ENCODE measurements at places on chromosomes 6 and 20.

- DNase-seq, result no peak
Measured at GRCh38 chr6:134308800-134309199, 9.1 kb downstream of the SGK1 start.

GRCh38 chr6:31728767-31729514 is at the start of gene DDAH2:
DDAH2 (minus strand) TSS chr6:31729299; CDS start chr6:31729161, 138 bp downstream.
- DNase-seq, result no peak

DNA sequence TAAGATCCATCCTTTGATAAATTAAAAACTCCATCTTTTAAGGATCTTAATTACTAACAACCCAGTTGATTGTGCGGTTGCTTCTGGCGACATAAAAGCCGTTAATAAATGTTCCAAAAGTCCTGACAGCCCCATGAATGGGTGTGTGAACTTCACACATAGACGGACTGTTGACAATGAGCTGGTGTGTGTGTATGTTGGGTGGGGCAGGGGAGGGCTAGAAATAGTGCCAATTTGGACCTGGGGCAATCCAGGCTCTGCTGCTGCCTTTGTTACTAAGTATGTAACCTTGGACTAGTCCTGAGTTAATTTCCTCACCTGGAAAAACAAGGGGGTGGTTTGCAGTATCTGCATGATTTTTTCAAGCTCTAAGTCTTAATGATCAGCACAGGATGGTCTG is 4.2 kb downstream of the MAS1 start:
- DNase-seq, result no peak

DNA sequence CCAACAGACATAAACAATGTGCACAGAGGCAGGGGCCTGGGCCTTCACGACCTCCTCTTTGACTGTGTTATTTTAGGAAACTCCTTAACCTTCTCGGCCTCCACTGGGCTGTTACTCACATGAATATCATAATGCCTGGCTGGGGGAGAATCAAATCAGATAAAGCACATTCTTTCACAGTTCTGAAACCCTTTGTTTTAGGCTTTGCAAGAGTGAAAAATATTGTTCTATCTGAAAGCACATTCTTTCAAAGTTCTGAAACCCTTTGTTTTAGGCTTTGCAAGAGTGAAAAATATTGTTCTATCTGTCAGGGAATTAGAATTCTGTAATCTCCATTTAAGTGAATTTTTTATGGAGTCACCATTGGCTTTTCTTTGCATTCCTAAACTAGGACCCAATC is 50.7 kb upstream of the SYNDIG1 start:
- DNase-seq, result no peak

DNA sequence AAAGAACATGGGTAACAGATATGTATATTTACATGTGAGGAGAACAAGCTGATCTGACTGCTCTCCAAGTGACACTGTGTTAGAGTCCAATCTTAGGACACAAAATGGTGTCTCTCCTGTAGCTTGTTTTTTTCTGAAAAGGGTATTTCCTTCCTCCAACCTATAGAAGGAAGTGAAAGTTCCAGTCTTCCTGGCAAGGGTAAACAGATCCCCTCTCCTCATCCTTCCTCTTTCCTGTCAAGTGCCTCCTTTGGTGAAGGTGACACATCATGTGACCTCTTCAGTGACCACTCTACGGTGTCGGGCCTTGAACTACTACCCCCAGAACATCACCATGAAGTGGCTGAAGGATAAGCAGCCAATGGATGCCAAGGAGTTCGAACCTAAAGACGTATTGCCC is 5.2 kb downstream of the HFE start:
- no peak for DNase-seq

GRCh38 chr6:126747728-126748540 is 370.5 kb upstream of the RSPO3 start:
- no peak for DNase-seq

DNA sequence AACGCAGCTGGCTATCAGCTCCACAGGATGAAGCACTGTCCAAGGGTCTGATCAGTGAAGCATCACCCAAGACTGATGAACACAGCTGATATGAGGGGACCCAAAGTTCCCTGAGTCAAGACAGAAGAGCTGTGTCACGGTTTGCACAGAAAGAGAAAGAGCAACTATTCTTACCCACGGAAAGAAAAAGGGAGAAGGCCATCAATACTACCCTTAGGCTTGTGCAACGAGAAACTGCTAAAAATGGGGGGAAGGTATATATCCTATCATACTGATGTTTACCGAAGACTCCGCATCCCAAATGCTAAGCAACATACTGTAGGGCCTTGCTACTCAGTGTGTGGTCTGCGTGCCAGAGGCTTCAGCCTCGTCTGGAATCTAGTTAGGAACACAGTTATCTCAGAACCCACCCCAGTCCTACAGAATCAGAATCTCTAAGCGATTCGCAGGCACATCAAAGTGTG is 665 bp downstream of the FASTKD5 start:
- no peak for DNase-seq

DNA sequence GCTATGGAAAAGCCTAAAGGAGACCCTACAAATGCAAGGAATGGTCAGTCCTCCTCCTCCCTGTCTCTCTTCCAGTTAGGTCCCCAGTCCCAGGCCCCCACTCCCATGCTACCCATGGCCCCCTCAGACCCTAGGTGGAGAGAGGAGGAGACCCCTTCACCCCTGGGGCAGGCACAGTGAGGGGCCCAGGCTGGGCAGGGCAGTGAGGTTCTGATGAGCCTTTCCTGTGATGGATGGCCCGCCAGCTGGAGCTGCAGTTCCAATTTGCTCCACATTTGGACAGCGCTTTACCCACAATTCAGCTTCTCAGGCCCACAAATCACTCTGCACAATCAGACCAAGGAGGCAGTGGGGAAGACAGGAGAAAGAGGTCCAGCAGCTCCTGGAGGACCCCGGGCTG is 37.3 kb upstream of the MLN start:
- DNase-seq, result no peak

DNA sequence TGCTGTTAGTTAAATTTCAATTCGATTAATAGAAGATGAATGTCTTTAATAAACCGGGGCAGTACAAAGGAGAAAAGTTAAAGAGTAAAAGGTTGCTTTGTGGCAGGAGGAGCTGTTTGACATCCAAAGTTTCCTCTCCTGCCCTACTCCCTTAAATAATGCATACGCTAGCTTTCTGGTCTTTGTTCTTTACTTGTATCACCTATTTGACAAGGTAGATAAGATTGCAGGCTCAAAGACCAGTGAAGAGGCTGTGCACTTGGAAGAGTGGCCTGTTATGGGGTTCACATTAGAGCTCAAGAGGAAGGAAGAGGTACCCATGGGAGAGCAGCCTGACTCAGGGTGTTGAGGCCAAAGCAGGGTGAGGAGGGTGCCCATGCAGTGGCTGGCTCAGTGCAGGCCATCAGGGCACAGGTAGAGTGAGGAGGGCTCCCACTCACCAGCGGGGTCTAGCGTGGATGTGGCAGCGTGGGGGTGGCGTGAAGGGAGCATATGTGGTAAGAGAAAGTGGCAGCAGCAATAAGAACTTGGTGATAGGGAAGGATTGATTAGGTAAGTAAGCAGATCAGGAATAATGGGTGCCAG is 29.3 kb upstream of the KLHL31 start:
- no peak for DNase-seq

DNA sequence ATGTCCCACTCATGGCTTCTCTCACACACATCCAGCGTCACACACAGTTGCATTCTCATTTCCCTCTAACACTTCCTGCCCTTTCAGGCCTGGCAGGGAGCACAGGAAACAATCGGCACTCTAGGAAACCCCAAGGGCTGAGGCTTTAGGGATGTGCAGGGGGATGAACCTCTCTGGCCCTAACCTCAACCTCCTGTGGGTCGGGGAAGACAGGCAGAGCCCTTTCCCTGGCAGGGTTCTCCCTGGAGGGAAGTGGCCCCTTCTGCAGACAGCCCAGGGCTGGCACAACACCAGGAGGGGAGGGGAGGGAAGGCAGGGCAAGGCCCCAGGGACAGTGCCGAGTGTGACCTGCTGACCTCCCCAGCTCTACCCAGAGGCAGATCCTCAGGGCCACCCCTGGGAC is 2.7 kb downstream of the TEAD3 start:
- DNase-seq, result no peak

GRCh38 chr20:63982937-63983336 is 2.0 kb downstream of the PRPF6 start:
- DNase-seq, result no peak
